ENCODE measurements at places on chromosomes 12 and 14. TPM values are rescaled to one million over a fixed set of nuclear protein-coding genes. Genes with fewer than 3 reads are reported as not detected.

GRCh38 chr12:94230357-94230905, 82.1 kb downstream of the PLXNC1 start:
- no peak for DNase-seq

TOMM20L gene
- not detected for total RNA-seq

GRCh38 chr14:80117876-80118275, 93.4 kb downstream of the DIO2 start:
- DNase-seq: no peak

KLHL33 gene
- total RNA-seq: 0.35 TPM

KRT82 gene
- not detected for total RNA-seq

- DNase-seq: no peak
Measured at GRCh38 chr12:119463211-119463926, 128.8 kb downstream of the CCDC60 start.

DNA sequence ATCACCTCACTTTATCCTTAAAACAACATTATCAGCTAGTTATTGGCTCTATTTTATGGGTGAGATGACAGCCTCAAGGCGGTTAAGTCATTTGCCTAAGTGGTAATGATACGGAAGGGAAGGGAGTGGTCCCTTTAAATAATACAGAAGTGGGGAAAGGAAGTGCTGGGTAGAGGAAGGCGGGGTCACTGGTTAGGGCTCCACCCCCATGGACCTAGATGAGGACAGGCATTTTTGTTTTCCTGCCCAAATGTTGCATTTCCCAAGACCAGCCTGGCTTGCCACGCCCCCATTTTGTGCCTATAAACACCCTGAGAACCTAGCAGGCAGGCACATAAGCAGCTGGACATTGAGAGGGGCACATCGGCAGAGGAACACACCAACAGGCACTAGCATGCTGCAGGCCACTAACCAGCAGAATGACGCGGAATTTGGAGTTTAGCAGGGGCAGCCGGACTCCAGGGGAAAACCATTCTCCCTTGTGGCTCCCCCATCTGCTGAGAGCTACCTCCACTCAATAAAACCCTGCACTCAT, 100.9 kb downstream of the EPS8 start:
- no peak for DNase-seq

GRCh38 chr14:45698462-45699134, 445.6 kb upstream of the MIS18BP1 start:
- no peak for DNase-seq

- no peak for DNase-seq
Measured at GRCh38 chr14:64394977-64395633, 7.0 kb downstream of the MTHFD1 start.

RIMBP2 gene
- 1.1 TPM for total RNA-seq

ARHGAP9 gene
- total RNA-seq: 26.5 TPM

GRCh38 chr12:52603314-52603713, 2.1 kb upstream of the KRT72 start:
- peak; percentile 6 for DNase-seq

DNA sequence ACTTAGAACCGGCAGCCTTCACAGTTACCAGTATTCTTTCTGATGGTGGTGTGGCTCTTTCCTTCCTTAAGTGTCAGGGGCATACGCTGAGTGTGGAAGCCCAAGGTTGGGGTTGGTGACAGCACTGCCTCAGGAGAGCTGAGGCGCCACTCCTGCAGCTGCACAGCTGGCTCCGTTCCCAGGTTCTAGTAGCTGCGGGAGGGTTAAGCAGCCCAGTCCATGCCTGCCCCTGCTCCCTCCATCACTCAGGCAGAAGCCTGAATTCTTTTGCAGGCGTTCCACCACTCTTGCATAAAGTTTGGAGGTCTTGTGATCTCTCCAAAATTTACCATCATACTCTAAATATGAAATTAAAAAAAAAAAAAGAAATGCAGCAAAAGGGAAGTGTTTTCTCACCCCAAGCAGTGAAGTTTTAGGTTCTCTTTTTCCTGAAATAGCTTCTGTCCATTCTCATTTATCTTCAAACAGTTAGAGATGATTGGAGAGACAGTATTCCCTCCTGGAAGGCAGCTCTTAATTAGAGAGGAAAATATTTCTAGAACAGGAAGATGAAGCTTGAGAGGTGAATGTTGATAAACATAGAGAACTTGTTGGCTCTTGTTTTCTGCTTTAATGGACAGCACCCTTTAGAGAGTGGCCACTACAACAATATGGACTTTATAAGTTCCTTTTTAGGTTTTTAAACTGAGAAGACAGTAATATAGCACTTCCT, 136.1 kb downstream of the FGD4 start:
- no peak for DNase-seq

GRCh38 chr14:104264495-104265265, 126.3 kb downstream of the KIF26A start:
- peak; percentile 71 for DNase-seq

- no peak for DNase-seq
Measured at GRCh38 chr14:62674563-62675237, 370.6 kb downstream of the KCNH5 start.

SMAGP gene
- 10.1 TPM for total RNA-seq

- DNase-seq: no peak
Measured at GRCh38 chr12:69457433-69457832, 12.8 kb upstream of the FRS2 start.

- DNase-seq: no peak
Measured at GRCh38 chr14:51448831-51449670, 202.7 kb upstream of the FRMD6 start.

DNA sequence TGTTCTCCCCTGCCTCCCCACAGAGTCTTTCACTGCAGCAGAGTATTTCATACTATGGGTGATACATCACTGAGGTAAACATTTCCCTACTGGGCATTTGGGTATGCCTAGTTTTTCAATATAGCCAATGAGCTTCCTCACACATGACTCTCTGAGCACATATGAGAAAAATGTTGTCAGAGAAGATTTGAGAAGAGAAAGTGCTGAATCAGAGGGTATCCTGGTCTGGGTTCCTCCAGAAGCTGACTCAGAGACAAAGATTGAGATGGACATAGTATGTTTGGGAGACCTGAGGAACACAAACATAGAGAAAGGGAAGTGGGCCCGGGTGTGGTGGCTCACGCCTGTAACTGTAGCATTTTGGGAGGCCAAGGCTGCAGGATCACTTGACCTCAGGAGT, 12.6 kb downstream of the SLC8B1 start:
- DNase-seq: no peak

HPD gene
- 2.2 TPM for total RNA-seq

- no peak for DNase-seq
Measured at GRCh38 chr12:4153343-4153892, 120.1 kb upstream of the CCND2 start.

GRCh38 chr12:68622250-68622649, 11.6 kb downstream of the RAP1B start:
- DNase-seq: no peak

GTF2A1 gene
- total RNA-seq: 24.7 TPM

- peak; percentile 87 for DNase-seq
Measured at GRCh38 chr12:122097927-122098756, 19.6 kb downstream of the MLXIP start.

- no peak for DNase-seq
Measured at GRCh38 chr12:132492951-132493350, 3.0 kb downstream of the FBRSL1 start.

DNA sequence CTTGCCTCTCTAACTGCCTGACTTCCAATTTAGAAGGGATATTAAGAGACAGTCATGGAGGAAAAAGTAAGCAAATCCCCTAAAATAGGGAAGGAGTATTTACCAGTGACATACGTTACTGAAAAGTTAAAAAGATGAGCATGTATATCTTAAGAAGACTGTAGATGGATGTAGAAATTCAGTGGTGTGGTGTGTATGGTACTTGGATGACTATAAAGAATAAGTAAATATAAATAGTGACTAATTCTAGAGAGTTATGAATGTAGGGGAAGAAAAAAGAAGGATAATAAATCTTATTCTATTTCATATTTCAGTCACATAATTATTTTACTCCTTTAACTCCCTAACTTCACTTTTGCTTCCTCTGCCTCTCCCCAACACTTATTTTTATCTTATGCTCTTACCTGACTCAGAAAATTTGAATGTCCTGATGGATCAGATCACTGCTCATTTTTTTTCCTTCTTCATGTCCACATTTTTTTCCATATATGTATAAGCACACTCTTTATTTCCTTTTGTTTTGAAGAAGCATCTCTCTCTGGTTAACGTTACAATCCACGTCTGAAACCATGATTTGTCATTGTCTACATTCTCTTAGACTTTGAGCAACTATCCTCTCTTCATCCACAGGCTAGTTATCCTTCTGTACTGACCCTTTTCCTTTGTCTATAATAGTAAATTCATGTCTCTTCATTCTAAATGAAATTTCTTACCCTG, 422.7 kb upstream of the SYT1 start:
- DNase-seq: no peak

GRCh38 chr14:24795406-24795805, 161.4 kb upstream of the GZMB start:
- no peak for DNase-seq

SNRNP35 gene
- 18.3 TPM for total RNA-seq

- no peak for DNase-seq
Measured at GRCh38 chr12:89389755-89390661, 37.7 kb upstream of the DUSP6 start.

DNA sequence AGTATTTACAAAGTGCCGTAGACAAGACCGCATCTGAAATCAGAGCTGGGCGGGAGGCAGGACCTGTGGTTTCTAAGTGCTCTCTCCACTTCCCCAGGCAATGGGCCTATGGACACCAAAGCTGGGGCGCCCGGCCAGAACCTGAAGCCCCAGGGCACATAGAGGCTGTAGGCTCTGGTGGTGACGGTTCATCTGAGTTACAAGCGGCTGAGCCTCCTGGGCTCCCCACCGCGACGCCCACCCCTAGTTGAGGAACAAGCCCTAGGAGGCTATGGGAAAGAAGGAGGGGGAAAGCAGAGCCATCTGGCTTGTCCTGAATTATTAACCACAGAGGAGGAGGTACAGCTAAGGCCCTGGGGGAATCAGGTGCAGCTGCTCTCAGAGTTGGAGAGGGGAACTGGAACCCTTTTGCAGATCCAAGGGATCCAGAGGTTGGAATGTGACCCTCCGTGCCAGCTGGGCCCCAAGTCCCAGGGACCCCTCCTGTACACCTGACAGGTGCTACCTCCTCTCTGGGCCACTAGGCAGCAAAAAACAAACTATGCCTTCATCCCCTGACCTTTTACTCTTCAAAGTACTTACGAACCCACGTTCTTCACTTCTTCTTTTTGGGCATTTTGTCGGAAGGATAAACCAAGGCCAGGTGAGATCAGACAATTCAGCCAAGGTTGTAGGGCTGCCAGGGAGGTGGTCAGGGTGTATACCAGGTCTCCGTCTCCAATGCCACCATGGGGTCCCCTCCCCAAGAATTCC, 77.2 kb downstream of the ARL6IP4 start:
- DNase-seq: no peak

GRCh38 chr14:94685166-94685581, 73.0 kb downstream of the SERPINA3 start:
- peak; percentile 79 for DNase-seq

PLCZ1 gene
- total RNA-seq: not detected

Data from mesenteric fat pad (tissue), 1 donor.